ENCODE measurements at places on chromosomes 2 and 18. TPM values are rescaled to one million over a fixed set of nuclear protein-coding genes. Genes with fewer than 3 reads are reported as not detected.

The ARHGAP25 gene
- 39.9 TPM for total RNA-seq

The UPP2 gene
- total RNA-seq, result not detected

The TRIM54 gene
- total RNA-seq, result 0.25 TPM

The GCG gene
- not detected for total RNA-seq

The CD8A gene
- total RNA-seq, result 2.8 TPM

The GATA6 gene
- not detected for total RNA-seq

The LAPTM4A gene
- total RNA-seq, result 27.3 TPM

The LOXL3 gene
- 2.1 TPM for total RNA-seq

The CYP27C1 gene
- not detected for total RNA-seq

The MC5R gene
- total RNA-seq, result not detected

The PDE1A gene
- not detected for total RNA-seq

The CCDC178 gene
- not detected for total RNA-seq

The SLC19A3 gene
- total RNA-seq, result not detected

The STARD6 gene
- not detected for total RNA-seq

The RAB11FIP5 gene
- 10.7 TPM for total RNA-seq

The DUSP19 gene
- total RNA-seq, result 1.6 TPM

The SS18 gene
- total RNA-seq, result 75.2 TPM

The APOB gene
- total RNA-seq, result not detected

The SLC30A3 gene
- 1.7 TPM for total RNA-seq

The CGREF1 gene
- total RNA-seq, result 9.0 TPM

The ORMDL1 gene
- 68.8 TPM for total RNA-seq

The GPR45 gene
- not detected for total RNA-seq

The NOP58 gene
- total RNA-seq, result 206 TPM
